ENCODE measurements at places on chromosomes 5 and 9.
A peak's percentile ranks its signal among the peaks of the same experiment; 100 is the strongest.

DNA sequence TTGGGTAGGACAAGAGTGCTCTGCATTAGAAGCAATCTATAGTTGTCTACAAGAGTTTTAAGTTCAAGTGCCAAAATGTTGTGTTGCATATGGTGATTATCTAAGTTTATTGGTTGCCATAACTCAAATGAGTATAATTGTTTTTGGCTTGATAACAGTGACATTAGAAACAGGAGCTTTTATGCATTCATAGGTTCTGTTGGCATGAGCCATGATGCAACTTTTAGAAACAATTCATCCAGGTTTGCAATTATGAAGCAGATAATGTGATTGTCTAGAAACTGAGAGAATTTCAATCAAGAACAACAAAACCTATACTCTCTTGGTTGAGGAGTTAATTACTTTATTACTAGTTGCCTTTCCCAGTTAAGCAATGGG is 137.0 kb downstream of the PBX3 start:
- no peak for DNase-seq

GRCh38 chr9:134384811-134385479 is 58.7 kb downstream of the RXRA start:
- DNase-seq: peak; percentile 27

DNA sequence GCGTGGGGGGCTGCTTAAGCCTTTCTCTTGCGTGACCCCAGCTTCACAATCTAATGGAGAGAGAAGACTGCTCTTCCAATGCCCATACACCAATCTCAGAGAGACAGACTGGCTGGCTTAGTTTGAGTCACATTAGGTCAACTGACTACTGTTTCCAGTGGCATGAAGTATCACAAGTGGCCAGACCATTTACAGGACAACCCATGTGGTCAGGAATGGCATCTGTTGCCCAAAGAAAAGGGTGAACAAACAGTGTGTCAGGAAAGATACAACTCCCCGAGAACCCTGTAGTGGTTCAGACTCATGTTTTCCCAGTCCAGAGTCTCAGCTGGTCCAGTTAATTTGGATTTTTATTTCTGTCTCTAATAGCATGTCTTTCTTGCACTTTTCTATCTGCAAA is 177.4 kb upstream of the IL12B start:
- no peak for DNase-seq

GRCh38 chr9:98994172-98995058 is 50.7 kb downstream of the COL15A1 start:
- peak; percentile 21 for DNase-seq

GRCh38 chr9:129506892-129507291 is 114.0 kb downstream of the C9orf50 start:
- DNase-seq: peak; percentile 45

GRCh38 chr9:1837453-1838084 is 177.6 kb upstream of the SMARCA2 start:
- peak; percentile 17 for DNase-seq

GRCh38 chr9:129486756-129487657 is 133.9 kb downstream of the C9orf50 start:
- no peak for DNase-seq

DNA sequence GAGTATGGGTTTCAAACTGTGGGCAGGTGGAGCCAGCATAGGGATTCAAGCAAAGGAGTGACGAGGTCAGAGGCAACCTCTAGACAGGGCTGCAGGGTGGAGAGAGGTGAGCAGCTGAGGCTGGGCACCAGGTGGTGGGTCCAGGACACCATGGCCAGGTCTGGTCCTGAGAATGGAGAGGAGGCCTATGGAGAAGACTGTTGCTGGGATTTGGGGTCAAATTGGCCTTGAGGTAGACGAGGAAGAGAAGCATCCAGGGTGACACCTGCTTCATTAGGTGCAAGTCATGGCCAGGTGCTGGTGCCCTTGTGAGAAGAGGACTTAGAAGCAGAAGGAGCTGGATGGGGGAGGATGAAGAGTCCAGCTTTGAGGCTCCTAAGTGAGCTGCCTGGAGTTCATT is 99.6 kb downstream of the NSG2 start:
- no peak for DNase-seq

- no peak for DNase-seq
Measured at GRCh38 chr9:75938946-75939345, 48.5 kb downstream of the PCSK5 start.

GRCh38 chr5:115431116-115431515 is 113.5 kb downstream of the FEM1C start:
- no peak for DNase-seq

DNA sequence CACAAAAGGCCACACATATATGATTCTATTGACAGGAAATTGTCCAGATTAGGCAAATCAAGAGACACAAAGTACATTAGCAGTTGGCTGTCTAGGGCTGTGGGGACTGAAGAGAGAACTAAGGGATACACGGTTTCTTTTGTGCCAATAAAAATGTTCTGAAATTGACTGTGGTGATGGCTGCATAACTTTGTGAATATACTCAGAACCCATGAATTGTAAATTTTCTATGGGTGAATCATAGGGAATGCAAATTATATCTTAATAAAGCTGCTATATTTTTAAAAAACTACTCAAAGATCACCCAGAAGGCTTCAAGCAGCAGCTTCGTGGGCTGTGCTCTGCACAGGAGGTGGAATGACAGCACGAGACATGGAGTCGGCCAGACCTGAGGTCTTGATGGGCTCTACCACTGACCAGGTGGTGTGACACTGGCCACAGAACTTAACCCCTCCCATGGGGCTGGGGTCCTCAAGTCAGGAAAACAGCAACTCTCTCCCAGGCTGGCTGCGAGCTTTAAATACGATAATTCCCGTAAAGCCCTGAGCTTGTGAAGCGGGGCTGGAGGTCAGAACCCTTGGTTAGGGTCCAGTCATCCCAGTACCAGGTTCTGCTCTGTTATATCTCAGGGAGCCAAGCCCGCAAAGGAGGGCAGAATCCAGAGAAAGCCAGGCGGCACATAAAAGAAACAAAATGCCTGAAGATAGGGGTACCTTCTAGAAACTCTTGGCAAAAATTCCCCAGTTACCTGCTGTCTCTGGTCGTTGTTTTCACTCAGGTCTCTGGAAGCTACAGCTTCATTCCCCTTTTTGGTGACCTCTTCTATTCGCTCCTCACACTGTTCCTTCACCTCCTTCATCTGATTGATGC is 59.1 kb downstream of the GOLM1 start:
- peak; percentile 72 for DNase-seq

GRCh38 chr5:55175781-55176175 is 2.8 kb upstream of the CDC20B start:
- no peak for DNase-seq

DNA sequence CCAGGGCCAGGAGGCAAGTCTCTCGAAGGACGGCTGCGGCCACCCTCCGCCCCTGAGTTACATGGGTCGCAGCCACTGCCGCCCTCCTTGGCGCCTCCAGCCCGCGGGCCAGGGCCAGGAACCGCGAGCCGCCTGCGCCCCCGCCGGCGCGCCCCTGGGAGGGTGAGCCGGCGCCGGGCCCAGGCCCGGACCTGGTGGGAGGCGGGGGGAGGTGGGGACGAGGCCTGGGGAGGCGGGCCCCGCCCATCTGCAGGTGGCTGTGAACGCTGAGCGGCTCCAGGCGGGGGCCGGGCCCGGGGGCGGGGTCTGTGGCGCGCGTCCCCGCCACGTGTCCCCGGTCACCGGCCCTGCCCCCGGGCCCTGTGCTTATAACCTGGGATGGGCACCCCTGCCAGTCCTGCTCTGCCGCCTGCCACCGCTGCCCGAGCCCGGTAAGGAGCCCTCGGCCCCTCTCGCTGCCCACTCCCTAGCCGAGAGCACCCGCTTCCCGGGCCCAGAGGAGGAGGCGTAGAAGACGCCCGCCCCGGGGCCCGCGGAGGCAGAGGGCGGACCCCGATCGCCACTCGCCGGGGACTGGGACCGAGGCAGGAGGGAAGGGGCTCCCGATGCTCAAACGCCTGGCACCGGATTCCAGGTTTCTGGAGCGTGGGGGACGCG is at the start of gene ASS1:
ASS1 (plus strand) TSS at position 397 of the 657 bp plus-strand sequence. CDS start 7,268 bp downstream, outside the sequence.
- peak; percentile 26 for DNase-seq

DNA sequence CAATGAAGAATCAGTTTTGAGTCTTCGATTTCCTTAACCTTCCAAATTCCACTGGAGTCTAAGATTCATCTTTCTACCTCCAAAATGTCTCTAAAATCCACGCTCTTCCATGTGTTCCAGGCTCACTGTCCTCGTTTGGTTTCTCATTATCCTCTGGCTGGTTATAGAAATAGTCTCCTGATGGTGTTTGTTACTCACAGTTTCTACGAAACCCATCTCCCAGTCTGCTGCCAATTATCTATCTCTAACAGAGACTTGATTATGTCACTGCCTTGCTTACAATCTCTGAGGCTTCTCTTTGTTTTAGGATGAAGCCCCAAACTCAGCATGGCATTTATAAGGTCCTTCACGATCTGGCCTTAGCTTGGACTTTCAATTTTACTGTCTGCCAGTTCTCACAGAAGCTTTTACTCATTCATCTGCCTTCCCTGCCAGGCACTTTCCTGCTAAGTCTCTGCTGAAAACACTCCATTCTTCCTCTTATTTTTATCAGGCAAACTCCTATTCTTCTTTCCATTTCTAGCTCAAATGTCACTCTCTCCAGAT is 339.6 kb upstream of the SGCD start:
- no peak for DNase-seq

GRCh38 chr5:72697622-72698021 is 118.8 kb upstream of the TNPO1 start:
- DNase-seq: no peak

- no peak for DNase-seq
Measured at GRCh38 chr9:99750526-99750925, 71.2 kb upstream of the NR4A3 start.

DNA sequence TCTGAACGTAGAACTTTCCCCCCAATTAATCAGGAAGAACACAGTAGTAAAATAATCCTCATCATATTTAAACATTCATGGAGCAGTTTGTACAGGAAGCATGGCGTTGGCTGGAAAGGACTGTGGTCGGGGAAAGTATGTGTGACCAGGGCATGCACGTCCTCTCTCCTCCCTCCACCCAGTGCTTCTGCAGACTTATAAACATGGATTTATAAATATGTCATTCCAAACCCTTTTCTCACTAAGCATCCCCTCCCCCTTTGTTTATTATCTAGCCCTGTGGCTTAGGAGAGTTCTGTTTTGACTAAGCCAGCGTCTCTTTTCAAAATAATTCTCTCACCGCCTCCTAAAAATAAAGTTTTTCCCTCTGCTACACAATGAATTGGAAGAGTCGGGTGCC is 70.4 kb upstream of the DAP start:
- peak; percentile 88 for DNase-seq

GRCh38 chr5:168334280-168334679 is 42.8 kb downstream of the WWC1 start:
- DNase-seq: no peak

GRCh38 chr5:90940227-90940995 is 381.8 kb downstream of the ADGRV1 start:
- peak; percentile 57 for DNase-seq

DNA sequence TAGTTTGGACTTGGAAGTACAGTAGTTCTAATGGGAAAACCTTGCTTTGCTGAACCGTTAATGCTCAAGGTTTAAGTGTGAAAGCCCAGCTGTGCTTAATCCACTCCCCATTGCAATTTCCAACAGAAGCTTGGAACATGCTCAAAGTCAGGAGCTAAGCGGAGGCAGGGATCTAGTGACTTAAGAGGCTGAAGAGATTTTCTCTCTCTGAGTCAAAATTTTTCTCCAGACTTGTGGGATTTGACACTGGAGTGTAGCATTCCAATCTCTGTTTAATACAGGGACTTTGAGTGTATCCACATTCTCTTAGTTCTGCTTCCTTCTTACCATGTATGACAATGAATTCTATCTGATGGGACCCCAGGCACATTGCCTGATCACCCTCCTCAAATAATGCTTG is 471.8 kb downstream of the KIF4B start:
- peak; percentile 30 for DNase-seq

GRCh38 chr9:126165755-126166154 is 160.9 kb upstream of the MVB12B start:
- DNase-seq: no peak

GRCh38 chr5:33312571-33313549 is 127.9 kb upstream of the TARS1 start:
- DNase-seq: peak; percentile 90

- DNase-seq: peak; percentile 45
Measured at GRCh38 chr5:27318701-27319100, 280.3 kb upstream of the CDH9 start.

- DNase-seq: no peak
Measured at GRCh38 chr9:127386249-127386648, 10.7 kb upstream of the SLC2A8 start.

DNA sequence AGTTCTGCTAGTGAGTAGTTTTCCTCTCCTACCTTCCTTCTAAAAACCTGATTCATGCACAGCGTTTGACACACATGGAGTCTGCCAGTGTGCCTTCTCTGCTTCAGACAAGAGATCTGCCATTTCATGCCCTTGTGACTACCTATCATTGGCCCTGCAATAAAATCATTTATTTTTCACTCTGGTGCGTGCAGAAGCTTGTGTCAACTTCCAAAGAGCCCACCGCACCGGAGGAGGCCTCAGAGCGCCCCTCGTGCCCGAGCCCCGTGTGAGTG is 13.7 kb downstream of the HNRNPH1 start:
- DNase-seq: no peak

- DNase-seq: peak; percentile 66
Measured at GRCh38 chr5:54905942-54906537, 79.4 kb downstream of the ESM1 start.

DNA sequence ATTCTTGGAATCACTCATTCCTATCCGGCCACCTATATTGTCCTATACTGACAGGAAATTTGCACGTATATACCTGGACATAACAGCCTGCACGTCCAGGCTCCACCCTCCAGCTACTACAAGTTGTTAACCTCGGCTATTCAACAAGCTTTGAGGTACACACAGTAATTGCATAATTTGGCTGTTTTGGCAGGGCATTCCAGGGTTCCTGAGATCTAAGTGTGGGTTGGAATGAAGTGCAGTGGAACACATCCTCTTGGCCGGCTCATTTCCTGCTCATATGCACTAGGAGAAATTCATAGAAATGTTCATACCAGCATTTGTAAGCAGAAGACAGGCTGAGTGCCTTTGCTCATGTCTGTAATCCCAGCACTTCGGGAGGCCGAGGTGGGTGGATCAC is 222.3 kb downstream of the FBXL7 start:
- no peak for DNase-seq

- DNase-seq: peak; percentile 79
Measured at GRCh38 chr5:143376911-143377813, 26.3 kb downstream of the NR3C1 start.

- no peak for DNase-seq
Measured at GRCh38 chr5:173940269-173940668, 48.7 kb upstream of the C5orf47 start.

- no peak for DNase-seq
Measured at GRCh38 chr9:33377089-33377715, 25.2 kb downstream of the AQP7 start.

DNA sequence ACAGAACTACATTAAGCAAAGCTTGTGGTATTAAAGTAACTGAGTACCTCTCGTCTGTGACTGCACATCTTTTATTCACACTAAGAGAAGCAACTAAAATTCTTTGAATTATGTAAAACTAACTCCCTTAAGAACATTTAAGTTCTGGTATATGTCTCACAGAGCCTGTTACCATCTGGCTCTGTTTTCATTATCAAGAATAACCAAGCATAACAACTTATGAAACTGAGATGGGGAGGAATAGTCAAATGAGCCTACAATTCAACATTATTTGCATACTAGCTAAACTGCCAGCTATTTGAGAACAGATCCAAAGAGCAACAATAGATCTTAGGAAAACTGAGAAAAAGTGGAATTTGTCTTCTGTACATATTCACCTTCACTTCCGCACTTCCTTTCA is 25.3 kb upstream of the ISOC1 start:
- no peak for DNase-seq

- DNase-seq: no peak
Measured at GRCh38 chr5:175746851-175747250, 89.0 kb downstream of the HRH2 start.

GRCh38 chr5:79413112-79413511 is 100.8 kb downstream of the HOMER1 start:
- DNase-seq: no peak
